ENCODE measurements at places on chromosomes 1 and 21.

DNA sequence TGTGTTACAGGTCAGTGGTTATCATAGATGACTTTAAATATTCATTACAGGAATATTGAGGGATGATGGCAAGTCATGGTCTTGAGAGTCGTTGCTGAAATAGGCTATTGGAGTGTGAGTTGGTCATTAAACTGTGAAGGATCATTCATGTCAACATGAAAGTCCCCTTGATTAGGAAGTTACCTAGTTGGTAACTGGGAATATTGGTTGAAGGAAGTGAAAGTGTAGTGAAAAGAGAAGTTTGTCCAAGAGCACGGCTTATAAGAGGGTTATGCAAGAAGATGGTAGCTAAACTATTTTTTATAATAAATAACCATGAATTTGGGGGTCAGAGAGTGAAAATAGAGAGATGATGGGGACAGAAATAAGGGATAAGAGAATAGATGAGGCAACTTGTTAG is 16.9 kb downstream of the CRB1 start:
- DNase-seq = no peak

GRCh38 chr1:20847611-20848080 is 60.5 kb upstream of the HP1BP3 start:
- DNase-seq = no peak

DNA sequence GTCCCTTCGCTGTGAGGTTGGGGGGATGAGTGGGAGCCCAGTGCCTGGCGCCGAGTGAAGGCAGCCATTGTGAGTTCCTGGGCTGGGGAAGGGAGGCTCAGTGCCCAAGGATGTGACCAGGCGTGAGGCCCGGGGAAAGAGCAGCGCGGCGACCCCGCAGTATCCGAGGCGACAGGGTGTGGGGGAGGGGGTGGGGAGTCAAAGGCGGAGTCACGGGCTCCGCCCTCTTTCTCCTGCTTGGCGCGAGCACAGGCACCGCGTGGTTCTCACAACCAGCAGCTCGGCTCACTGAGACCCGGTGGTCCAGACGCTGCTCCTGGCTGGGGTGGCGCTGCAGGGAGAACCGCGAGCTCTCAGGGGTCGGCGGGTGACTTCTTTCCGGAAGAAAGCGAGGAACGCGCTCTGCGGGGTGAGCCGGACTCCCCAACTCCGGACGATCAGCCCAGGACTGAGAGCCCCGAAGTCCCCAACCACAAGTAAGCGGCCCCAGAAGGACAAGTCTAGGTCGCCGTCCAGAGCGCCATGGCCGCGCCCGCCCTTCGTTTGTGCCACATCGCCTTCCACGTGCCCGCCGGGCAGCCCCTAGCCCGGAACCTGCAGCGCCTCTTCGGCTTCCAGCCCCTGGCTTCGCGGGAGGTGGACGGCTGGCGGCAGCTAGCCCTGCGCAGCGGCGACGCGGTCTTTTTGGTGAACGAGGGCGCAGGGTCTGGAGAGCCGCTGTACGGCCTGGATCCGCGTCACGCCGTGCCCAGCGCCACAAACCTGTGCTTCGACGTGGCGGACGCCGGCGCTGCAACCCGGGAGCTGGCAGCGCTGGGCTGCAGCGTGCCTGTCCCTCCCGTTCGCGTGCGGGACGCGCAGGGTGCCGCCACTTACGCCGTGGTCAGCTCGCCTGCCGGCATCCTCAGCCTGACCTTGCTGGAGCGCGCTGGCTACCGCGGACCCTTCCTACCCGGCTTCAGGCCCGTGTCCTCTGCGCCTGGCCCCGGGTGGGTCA is at the start of gene HPDL:
TSS of gene HPDL (plus strand) at position 269 of the 997 bp plus-strand sequence. CDS start at position 523, 254 bp downstream.
- DNase-seq = no peak

- no peak for DNase-seq
These were observed at the start of gene PTGFRN for GRCh38 chr1:116909512-116910378. PTGFRN (plus strand) TSS chr1:116909916; CDS start chr1:116910204, 288 bp downstream.

GRCh38 chr1:19861034-19861433 is 21.2 kb upstream of the OTUD3 start:
- no peak for DNase-seq

DNA sequence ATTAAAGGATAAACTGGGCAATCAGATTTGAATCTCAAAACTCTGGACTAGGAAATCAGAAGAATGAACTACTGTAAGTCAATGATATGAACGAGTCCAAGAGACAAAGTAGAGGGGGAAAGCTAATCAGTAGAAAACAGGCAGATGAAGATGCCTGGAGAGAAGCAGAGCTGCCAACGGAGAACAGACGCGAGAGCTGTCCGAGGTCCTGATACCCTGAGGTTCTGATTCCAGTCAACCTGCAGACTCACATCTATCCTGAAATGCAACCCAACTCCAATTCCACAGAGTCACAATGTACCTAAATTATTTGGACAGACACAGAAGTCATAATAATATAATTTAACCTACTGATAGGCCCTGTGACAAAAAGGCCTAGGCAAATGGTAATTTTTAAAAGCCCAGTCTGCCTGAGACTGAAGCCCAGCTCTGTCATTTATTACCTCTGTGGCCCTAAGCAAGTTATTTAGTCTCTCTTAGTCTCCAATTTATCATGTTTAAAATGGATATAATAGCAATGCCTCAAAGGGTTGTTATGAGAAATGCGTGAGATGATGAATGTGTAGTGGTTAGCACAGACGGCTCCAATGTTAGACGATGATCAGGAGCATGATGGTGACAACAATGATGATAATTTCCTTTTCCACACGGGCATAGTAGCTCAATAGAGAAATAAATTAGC is 33.4 kb downstream of the RGS7 start:
- DNase-seq = no peak

GRCh38 chr1:168834225-168834872 is 105.3 kb upstream of the DPT start:
- DNase-seq = no peak

- DNase-seq = no peak
These were observed 70.2 kb downstream of the CCDC30 start for GRCh38 chr1:42533101-42533863.
